Stimulated activated CD8-positive, alpha-beta memory T cell treated with anti-CD3 and anti-CD28 coated beads, Interleukin-7, amount 100 ng/mL, for 48 hours (primary cell): ENCODE measurements at places on chromosomes 1 and 21.

DNA sequence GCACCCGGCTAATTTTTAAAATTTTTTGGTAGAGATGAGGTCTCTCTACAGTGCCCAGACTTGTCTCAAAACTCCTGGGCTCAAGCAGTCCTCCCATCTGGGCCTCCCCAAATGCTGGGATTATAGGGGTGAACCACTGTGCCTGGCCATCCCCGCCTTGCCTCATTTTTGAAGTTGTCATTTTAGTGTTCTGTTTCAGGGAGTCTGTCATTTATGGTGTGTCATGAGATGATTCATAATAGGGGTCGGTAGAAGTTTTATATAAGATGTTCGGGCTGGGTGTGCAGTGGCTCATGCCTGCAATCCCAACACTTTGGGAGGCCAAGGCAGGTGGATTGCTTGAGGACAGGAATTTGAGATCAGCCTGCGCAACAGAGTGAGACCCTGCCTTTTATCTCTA is 8.5 kb downstream of the PRCC start:
- no peak for DNase-seq

DNA sequence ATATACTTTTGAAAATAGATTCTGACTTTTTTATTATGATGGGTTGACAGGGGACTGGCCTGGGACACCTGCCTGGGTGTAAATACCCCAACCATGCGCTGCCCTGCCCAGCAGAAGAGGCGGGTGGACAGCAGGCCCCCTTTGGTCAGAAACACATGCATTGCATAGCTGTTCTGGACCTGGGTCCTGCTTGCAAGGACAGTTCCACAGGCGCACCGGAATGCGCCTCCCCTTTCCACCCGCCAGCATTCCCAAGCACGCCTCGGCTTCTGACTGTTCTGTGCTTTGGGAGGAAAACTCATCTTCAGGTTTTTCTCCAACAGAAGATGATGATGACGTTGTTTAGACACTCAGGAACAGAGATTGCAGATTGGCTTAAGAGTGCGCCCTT is 428 bp upstream of the ZNF678 start:
- DNase-seq: no peak

DNA sequence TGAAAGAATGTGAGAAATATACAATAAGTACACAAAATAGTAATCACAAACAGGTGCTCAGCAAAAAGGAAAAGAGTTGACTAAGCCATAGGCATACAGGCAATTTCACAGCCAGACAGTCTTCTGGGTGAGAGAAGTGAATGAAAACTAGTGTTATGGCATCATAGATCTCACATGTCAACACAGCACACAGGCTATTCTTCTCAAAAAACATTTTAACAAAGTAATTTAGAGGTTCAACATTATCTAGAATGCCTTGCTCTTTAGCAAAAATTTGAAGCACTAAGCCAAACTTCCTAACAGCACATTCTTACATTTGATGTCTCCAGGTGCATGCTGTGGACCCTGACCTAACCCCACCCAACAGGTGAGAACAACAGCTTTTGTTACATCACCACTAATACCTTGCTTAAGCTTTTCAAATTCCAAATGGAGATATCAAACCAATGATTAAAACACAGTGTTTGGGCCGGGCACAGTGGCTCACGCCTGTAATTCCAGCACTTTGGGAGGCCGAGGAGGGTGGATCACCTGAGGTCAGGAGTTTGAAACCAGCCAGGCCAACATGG is 30.5 kb downstream of the OTUD7B start:
- no peak for DNase-seq

DNA sequence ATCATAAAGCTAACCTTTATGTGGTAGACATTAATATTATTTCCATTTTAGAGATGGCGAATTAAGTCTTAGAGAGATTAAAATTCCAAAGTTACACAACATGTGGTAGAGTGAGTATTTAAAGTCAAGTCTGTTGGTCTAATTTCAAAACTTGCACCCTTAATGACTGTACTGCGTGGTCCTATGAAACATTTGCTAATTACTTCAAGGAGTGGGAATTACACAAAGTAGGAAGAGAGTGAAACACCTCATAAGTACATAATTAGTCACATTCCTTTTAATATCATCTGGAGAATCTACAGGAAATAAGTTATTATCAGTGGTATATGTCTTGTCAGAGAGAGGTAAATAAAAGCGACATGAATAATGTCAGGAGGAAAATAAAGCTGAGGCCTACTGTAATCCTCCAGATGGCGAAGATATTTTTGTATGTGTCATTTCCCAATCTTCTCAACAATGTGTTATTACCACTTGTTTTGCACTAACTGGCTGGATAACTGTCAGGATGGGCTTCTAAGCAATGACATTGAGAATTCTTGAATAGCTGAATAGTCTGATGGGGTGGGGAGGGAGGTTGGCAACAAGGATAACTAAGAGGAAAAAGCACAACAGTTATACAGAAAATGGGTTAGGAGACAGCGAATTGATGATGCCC is 95.5 kb downstream of the TNFSF18 start:
- DNase-seq: no peak

DNA sequence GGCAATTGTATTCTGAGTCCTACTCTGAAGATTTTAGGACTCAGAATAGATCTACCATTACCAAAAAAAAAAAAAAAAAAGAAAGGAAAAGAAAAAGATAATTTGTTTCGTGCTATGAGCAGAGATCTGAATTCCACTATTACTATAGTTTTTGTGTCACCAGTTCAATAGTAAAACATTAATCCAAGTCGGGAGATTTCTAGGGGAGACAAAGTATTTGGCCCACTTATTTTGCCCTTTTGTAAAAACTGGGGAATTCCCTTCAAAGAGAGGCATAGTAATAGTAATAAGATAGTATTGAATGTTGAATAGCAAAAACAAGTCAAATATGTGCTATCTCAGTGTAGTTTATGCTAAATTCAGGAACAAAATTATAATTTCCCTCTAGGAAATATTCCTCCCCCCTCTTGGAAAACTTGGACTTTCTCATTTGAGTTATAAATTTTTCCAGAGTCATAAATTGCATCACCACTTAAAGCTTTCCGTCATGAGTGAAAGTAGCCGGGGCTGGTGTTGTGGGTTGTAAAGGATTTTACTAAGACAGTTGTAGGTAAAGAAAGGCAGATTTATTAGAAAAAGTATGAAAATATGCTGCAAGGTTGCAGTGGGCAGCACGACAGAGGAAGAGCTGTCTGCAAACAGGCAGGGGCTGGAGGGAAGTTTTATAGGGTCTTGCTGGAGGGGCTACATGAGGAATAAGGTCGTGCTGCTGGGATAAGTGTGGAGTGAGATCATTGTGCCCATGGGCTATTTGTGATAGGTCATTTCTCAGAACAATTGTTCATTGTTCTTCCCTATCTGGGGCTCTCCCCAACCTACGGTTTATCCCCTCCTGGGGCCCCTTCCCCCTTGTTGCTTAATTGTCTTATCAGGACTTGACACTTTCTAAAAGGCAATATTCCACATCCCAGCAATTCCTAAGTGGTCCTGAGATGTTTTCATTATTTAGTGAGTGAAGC is 1009.9 kb downstream of the PLA2G4A start:
- DNase-seq: no peak

GRCh38 chr1:206719169-206719839 is 34.6 kb downstream of the MAPKAPK2 start:
- no peak for DNase-seq

- DNase-seq: no peak
These were observed 121.3 kb downstream of the SEC16B start for GRCh38 chr1:177848577-177848976.

- DNase-seq: no peak
These were observed 113.7 kb upstream of the WARS2 start for GRCh38 chr1:119254067-119254720.

DNA sequence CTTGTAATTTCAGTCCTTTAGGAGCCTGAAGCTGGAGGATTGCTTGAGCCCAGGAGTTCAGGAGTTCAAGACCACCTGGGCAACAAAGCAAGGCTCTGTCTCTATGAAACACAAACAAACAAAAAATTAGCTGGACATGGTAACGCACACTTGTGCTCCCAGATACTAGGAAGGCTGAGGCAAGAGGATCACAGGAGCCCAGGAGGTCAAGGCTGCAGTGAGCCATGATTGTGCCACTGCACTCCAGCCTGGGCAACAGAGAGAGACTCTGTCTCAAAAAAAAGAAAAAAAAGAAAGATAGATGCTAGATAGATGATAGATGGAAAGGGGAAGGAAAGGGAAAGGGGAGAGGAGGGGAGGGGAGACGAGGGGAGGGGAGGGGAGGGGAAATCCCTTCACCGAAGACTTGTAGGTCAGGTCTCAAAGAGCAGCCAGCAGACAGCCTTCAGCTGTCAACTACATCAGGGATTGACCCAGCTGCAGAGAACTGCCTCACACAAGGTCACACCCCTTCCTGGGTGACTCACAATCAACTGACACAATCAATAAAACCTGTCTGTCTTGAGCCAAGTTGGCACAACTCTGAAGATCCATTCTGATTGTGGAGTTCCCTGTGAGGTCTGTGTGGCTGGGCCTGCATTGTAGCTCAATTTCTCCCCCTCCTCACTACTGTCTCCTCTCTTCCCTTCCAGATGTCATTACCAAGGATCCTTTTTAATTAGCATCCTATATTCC is 200.6 kb downstream of the RGS7 start:
- no peak for DNase-seq

DNA sequence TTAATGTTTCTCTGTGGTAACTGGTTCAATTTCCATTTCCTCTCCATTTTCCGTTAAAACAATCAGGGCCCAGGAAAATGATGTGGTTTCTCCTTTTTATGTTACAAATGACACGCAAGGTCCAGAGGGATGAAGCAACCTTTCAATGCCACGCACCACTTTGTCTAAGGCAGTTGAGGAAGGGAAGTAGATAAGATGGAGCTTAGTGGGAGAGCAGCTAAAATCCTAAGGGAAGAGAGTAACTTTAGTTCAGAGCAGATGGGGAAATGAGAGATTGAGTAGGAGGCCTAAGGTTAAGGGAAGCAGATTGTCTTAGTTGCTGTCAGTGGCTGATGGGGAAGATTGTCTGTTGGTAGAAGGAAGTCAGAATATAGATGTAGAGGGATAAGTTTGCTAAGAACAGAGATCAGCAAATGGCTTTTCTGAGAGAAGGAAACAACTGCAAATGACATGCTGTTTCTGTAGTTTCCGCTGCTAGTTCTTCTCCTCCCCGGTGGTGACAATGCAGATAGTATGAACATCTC is 660 bp downstream of the CD1C start:
- DNase-seq: no peak

GRCh38 chr21:38269576-38269936 is 12.8 kb downstream of the KCNJ15 start:
- no peak for DNase-seq

DNA sequence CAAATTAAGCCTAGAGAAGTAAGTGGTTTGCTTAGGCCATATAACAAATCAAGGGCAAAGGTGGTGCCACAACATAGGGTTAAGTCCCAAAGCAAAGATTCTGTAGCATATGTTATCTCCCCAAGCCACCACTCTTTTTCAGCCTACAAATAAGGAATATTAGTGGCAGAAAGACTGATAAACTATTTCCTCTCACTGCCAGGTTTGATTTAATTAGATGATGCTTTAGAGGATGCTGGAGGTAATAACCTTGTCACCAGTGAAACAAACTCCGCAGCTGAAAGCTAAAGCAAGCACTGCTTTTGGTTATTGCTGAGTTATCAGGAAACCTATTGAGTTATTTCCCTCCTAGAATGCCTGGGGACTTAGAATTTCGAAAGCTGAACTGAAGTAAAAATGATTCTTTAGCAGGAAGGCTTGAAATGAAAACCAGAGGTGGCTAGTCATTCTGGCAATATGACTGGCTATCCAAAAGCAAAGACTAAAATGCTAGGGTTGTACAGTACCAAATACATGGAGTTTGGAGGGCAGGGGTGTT is 145.2 kb downstream of the SYT2 start:
- no peak for DNase-seq

GRCh38 chr1:3283849-3284248 is 170.6 kb upstream of the ARHGEF16 start:
- DNase-seq: no peak

- DNase-seq: no peak
These were observed 97.1 kb downstream of the SIK1 start for GRCh38 chr21:43329711-43330269.

GRCh38 chr1:34924759-34925555 is 4.5 kb downstream of the DLGAP3 start:
- DNase-seq: peak; percentile 14

DNA sequence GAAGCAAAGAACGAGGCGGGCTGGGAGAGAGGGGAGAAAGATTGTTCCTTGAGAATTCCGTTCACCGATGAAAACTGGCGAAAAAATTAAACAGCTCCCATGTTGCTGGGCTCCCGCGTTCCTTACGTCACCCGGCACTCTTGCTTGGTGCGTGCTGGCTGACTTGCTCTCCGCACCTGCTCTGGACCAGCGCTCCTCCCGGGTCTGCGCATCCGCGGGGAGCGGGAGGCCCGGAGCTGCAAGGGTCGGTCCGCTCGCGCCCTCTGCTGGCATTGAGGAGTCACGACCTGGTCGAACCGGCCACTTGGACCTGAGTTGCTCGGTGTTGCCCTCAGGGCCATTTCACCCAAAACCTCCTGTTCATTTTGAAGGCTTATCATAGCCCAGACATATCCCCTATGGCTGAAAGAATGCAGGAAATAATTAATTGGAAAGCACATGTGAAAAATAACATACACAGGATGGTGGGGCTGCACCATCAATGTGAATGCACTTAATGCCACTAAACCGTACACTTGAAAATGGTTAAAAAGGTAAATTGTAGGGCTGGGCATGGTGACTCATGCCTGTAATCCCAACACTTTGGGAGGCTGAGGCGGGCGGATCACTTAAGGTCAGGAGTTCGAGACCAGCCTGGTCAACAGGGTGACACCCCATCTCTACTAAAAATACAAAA is 98.9 kb upstream of the BACE2 start:
- peak; percentile 58 for DNase-seq

DNA sequence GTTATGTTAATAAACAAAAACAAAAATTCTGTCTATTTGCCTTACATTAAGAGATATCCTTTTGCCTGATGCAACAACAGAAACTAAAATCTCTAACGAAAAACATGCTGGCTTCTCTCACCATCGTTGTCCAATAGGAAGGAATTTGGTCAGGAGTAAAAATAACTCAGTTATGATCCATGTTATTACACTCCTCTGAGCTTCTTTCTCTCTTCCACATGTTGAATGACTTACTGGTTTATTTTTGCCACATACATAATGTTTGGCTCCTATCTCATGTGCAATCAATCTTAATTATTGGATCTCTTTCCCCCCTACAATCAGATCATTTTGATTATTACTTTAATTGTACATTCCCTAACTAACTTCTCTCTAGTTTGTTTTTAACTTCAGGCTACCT is 688.4 kb downstream of the USP25 start:
- DNase-seq: no peak

DNA sequence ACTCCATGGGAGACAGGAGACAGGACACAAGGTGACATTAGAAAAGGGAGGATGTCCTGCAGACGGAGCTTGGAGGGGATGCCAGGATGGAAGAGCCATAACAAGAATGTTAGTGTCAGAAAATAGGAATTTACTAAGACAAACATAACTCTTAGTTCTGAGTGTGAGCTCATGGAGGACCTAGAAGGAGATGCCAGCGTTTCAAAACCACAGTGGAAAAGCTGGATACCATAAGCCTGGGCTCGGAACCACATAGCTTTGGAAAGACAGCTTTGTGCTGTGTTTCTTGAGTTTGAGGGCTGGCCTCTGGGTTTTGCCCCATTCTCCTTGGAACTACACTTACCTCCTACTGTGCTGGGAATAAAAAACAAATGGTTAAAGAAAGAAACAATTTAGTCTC is 128.4 kb downstream of the S1PR1 start:
- no peak for DNase-seq

GRCh38 chr1:205360891-205361290 is 4.2 kb upstream of the KLHDC8A start:
- no peak for DNase-seq
